IMR-90 (cell line): ENCODE measurements at places on chromosomes 11 and 22. TPM values are rescaled to one million over a fixed set of nuclear protein-coding genes. Genes with fewer than 3 reads are reported as not detected.

SLC22A6 gene
- not detected in 2 replicates for total RNA-seq

KCNJ11 gene
- not detected in 2 replicates for total RNA-seq

APOA1 gene
- total RNA-seq = 0.18 and 0.56 TPM in 2 replicates

SHISAL1 gene
- 1.1 and 1.4 TPM in 2 replicates for total RNA-seq

TP53I11 gene
- 3.9 TPM in 2 replicates for total RNA-seq

VPS51 gene
- 82.5 and 113 TPM in 2 replicates for total RNA-seq

NPTXR gene
- total RNA-seq = 0.28 and 0.36 TPM in 2 replicates

HOATZ gene
- not detected in 2 replicates for total RNA-seq

ANO5 gene
- not detected in 2 replicates for total RNA-seq

PDGFB gene
- not detected in 2 replicates for total RNA-seq
